Activated CD8-positive, alpha-beta memory T cell treated with anti-CD3 and anti-CD28 coated beads, Interleukin-2, amount 10 ng/mL, durations not matched to agents 7 days and 5 days (primary cell): ENCODE measurements at places on chromosomes 11 and 22. TPM values are rescaled to one million over a fixed set of nuclear protein-coding genes. Genes with fewer than 3 reads are reported as not detected.
A peak's percentile ranks its signal among the peaks of the same experiment; 100 is the strongest.

DNA sequence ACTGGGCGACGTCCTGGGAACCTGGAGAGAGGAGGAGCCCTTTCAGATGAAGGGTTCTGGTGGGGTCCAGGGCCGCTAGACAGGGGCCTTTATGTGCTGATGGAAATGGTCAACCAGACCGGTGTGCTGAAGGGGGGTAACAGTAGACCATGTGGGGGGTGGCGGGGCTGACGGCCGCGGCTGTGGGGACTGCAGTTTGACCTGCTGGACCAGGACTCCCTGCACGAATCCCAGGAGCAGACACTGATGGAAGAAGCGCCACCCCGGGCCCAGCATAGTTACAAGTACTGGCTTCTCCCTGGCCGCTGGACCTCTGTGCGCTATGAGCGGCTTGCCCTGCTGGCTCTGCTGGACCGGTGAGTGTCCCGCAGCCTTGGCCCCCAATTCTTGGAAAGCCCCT, 6.4 kb downstream of the PCNX3 start:
- no peak for DNase-seq

GRCh38 chr11:1391165-1392075, 1.7 kb downstream of the BRSK2 start:
- no peak for DNase-seq

GRCh38 chr22:25025491-25026400, 73.2 kb downstream of the KIAA1671 start:
- DNase-seq, result no peak

GRCh38 chr11:1852877-1853276, at the start of gene LSP1:
Gene LSP1, plus strand, starts transcription at chr11:1853084. Its CDS starts 61 bp downstream, at chr11:1853145.
- DNase-seq, result peak; percentile 95

GRCh38 chr11:69277074-69277809, 16.7 kb upstream of the MYEOV start:
- DNase-seq, result no peak

- no peak for DNase-seq
These were observed 35.0 kb upstream of the TSKU start for GRCh38 chr11:76747915-76748860.

- DNase-seq, result peak; percentile 21
These were observed 145.7 kb upstream of the B3GAT1 start for GRCh38 chr11:134557571-134558257.

GRCh38 chr11:116576526-116576925, 196.3 kb downstream of the BUD13 start:
- no peak for DNase-seq

DNA sequence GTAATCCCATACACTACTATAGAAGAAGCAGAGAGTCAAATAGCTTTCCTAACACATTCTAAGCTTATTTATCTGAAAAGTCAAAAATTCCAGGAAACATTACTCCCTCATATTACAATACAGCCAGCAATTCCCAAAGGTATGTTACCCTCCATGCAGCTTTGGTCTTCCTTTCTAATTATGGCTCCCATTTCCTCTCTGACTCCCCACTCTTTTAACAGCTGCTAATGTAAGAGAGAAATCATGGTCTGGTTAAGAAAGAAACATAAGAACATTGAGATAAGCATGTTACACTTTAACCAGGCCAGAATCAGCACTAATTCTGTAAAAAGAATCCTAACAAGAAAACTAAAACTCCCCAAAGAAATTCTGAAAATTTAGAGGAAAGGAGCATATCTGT, 6.8 kb downstream of the PPP2R1B start:
- no peak for DNase-seq

- no peak for DNase-seq
These were observed 18.1 kb upstream of the MRTFA start for GRCh38 chr22:40654522-40655167.

DNA sequence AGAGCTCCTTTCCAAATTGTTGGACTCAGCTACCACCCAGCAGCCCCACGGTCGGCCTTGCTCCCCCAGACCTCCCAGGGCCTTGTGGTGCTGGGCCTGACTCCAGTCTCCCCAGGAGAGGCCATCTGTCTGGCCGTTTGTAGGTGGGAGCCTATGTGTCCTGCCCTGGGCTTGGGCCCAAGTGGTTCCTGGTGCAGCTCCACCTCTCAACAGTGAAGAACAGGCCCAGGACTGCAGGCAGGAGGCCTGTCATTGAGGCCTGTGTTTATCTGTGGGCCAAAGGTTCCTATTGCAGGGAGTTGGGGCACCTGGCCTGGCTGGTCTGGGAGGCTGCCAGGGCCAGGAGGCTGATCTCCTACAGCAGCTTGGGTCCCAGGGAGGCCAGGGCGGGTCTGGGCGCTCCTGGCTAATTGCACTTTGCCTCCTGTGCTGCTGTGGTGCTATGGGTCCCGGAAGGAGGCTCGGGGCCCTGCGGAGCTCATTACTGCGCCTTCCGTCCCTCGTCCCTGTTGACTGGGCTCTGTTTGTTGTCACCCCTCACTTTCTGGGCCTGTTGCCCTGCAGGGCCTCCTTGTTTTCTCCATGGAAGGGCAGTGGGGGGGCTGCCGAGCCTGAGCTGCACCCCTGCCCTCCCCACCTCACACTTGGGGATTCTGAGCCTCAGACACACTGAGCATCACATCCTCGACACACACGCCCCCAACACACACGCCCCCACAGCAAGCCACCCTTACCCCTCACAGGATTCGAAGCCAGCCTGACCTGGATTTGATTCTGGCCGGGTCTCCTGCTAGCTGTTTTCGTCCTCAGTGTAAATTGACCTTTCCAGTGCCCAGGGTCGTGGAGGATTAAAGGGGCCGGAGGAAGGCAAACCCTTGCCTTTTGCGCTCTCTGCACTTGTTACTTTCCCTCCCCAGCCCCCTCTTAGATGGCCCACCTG, 6.8 kb upstream of the OMP start:
- DNase-seq, result no peak

DNA sequence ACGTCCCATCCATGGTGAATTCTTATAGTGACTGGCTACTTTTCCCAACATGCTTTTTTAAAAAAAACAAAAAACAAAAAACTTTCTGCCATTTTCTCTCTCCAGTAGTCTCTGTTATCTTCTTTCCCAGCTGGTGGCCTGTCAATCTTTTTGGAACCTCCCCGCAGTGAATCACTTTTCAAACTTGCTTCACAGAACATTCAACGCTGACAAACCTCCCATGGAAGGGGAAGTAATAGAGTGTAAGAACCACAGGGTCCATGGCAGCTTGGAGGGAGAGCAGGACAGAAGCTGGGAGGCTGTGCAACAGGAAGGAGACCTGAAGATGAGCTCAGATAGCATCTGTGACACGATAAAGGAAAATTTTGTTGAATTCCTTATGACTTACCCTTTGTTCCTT, 9.8 kb upstream of the CECR2 start:
- DNase-seq, result no peak

DNA sequence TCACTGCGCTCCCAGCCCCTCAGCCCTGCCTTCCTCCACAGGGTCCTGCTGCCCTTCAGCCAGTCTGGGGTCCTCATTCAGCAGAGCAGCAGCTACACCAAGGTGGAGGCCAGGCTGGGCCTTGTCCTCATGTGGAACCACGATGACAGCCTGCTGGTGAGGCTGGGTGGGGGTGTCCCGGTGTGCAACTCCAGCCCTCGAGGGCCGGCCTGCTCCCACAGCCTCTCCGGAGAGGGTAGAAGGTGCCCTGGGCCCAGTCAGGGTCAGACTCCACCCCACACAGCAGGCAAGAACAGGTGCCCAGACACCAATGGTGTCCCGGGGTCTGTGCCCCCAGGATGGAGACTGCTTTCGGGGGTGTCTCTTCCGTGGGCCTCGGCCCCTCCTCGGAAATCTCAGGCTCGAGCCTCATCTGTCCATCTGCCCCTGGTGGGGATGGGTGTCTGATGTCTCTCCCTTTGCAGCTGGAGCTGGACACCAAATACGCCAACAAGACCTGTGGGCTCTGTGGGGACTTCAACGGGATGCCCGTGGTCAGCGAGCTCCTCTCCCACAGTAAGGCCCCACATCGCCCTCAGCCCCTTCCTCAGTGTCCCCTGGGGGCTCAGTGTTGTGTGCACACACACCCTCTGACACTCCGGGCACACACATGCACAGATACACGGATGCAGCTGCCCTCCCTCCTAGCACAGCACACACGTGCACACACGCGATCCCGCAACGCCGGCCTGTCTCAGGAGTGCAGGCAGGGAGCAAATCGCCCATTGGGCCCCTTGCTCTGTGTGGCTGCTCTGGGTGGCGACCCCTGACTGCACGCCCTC, 4.9 kb downstream of the MUC5AC start:
- no peak for DNase-seq

- DNase-seq, result no peak
These were observed 6.7 kb downstream of the CHRM1 start for GRCh38 chr11:62914416-62914815.

- DNase-seq, result no peak
These were observed 418.2 kb downstream of the METTL15 start for GRCh38 chr11:28526406-28526751.

DNAJB7 gene
- total RNA-seq, result not detected

VSIG10L2 gene
- total RNA-seq, result not detected

NRXN2 gene
- 0.23 TPM for total RNA-seq

RAB39A gene
- total RNA-seq, result not detected
